Fibroblast of lung (primary cell): ENCODE measurements at places on chromosomes 1 and 21. TPM values are rescaled to one million over a fixed set of nuclear protein-coding genes. Genes with fewer than 3 reads are reported as not detected.

The TDRD10 gene
- total RNA-seq, result under 0.01 TPM in 1 of 2 replicates, not detected in the other

The NIBAN1 gene
- 91.7 and 122 TPM in 2 replicates for total RNA-seq

The STPG1 gene
- total RNA-seq, result 3.3 and 7.9 TPM in 2 replicates

The C1orf210 gene
- not detected in 2 replicates for total RNA-seq

The VWA5B1 gene
- total RNA-seq, result not detected in 2 replicates

The FAM110D gene
- not detected in 2 replicates for total RNA-seq

The TMEM82 gene
- total RNA-seq, result not detected in 2 replicates
